GF-D8 (cell line): ENCODE measurements at places on chromosomes 2 and 18.
A peak's percentile ranks its signal among the peaks of the same experiment; 100 is the strongest.

DNA sequence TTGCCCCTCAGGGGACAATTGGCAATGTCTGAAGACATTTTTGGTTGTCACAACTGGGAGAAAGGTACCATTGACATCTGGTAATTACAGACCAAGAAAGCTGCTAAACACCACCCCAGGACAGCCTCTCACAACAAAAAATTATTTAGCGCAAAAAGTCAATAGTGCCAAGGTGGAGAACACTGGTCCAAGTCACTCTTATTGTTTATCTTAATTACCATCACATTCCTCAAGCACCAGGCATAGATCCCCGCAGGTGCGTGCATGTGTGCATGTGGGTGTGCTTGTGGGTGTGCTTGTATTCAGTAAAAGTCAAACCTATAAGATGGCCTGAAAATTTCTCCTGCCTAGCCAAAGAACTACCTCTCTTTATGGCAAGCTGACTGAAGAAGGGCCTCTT, 74.9 kb upstream of the WDR75 start:
- DNase-seq = no peak

DNA sequence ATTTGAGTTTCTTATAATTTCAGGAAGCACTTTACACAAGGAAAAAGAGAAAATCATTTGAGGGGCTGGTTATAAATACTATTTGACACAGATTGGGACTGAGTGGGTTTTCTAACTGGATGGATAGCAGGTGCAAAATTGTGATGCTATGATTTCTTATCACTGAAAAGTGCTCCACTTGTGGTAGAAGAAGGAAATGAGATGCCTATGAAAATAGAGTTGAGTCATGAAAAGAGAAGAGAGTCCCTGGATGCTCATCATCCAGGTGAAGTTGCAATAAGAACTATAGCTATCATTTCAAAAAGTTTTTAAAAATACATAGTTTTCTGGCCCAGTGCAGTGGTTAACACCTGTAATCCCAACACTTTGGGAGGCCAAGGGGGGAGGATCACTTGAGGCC, 39.4 kb upstream of the NFE2L2 start:
- DNase-seq = no peak

DNA sequence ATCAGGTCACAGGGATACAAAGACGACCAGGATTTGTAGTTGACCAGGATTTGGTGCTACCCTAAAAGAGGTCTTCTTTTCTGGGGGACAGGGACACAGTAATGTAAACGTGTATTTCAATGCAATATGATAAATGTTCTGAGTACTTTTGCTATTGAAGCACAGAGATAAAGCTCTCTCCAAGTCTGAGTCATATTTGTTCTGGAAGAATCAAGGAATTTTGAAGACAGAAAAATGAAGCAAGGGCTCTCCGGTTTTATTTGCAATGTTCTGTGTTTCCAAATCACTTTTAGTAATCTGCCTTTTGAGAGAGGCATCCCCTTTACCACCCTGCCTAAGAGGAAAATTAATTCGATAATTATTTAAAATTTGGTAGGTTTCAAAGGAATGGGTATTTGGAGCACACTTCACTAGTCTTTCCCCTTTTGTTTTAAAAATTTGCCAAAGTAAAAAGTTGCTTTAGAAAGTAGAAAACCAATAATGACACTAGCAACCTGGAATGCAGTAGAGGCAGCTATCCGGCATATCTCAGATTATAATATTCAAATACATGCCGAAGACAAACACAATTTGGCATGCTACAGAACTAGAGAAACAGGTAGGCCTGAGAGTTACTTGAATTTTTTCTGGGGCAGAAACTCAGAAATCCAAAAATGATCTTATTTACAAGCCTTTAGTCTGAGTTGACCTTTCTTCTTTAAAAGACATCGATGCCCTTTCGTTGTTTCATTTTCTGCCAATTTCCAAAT, 82.7 kb downstream of the MREG start:
- DNase-seq = no peak

- DNase-seq = no peak
These were observed 54.8 kb downstream of the ATP9B start for GRCh38 chr18:79123948-79124347.

DNA sequence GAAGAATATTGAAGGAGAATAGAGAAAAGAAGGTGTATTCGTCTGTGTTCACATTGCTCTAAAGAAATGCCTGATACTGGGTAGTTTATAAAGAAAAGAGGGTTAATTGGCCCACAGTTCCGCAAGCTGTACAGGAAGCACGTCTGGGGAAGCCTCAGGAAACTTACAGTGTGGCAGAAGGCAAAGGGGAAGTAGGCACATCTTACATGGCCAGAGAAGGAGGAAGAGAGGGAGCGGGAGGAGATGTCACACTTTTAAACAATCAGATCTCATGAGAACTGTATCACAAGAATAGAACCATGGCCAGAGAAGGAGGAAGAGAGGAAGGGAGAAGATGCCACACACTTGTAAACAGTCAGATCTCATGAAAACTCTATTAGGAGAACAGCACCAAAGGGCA, 159.6 kb upstream of the TPO start:
- DNase-seq = peak; percentile 19
